Fibroblast of the conjunctiva (primary cell): ENCODE measurements at places on chromosomes 13 and 19.
A peak's percentile ranks its signal among the peaks of the same experiment; 100 is the strongest.

DNA sequence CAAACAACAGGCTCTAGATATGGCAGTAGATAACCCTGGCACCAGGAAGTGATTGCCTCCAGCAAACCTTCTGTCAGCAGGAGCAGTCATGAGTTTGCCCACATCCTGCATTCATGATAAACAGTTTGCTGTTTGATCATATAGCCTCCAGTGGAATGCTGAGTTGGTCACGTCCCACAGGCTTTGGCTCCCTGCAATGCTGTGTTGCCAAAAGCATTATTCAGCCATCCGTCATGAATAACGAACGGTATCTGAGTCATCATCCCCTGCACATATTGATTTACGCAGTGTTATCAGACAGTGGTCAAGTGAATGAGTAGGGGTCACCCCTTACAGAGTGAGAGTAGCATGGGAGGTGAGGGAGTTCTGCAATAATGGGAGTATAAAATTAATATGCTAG lies 21.9 kb upstream of the ZNF432 start:
- no peak for DNase-seq

DNA sequence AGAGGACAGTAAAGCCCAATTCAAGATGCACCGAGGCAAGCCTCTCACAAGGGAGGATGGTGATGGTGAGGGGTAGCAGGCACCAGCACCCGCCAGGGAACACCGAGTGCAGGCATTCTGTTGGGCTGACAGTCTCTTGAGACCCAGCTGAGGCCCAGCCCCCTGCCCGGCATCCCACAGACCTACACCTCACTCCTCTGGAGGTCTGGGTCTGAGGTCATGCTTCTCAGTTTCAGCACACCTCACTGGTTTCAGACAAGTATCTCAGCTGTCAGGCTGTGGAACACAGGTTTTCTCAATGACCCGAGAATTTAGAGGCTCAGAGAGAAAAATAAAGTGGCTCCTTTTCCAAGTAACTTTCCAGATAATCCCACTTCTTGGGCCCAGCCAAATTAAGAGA lies 27.7 kb upstream of the EPHX3 start:
- no peak for DNase-seq

GRCh38 chr19:15045506-15045905 lies 3.8 kb upstream of the CASP14 start:
- DNase-seq = no peak

DNA sequence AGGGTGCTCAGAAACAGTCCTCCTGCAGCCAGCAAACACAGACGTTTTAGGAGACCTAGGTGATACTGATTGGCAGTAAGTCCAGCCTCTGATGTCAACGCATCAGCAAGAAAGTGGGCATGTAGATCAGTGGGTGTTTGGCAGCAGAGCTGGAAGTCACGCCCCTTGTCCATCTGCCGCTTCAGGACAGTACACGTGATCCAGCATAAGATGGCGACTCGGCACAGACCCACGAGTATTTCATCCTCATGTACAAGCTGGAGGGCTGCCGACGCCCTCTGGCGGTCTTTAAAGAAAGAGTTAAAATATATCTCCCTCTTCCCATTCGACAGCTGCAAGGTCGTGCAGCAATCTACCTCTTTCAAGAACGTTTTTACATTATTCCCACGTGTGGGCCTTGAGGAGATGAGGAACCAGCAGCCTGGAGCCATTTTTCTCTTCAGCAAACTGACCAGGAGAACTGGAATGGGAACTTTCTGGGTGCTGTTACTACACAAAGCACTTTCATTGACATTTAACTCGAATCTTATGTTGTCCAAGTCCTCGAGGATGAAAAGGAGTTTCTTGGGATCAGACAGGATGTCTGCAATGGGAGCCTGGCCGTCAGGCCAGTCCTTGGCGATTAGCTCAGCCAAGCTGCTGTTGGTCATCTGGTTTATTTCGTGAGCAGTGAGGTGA lies 22.3 kb downstream of the NLRP11 start:
- peak; percentile 21 for DNase-seq

GRCh38 chr13:79519255-79519654 lies 38.3 kb downstream of the NDFIP2 start:
- DNase-seq = no peak

GRCh38 chr13:45732916-45733315 lies 30.8 kb downstream of the CBY2 start:
- DNase-seq = no peak

DNA sequence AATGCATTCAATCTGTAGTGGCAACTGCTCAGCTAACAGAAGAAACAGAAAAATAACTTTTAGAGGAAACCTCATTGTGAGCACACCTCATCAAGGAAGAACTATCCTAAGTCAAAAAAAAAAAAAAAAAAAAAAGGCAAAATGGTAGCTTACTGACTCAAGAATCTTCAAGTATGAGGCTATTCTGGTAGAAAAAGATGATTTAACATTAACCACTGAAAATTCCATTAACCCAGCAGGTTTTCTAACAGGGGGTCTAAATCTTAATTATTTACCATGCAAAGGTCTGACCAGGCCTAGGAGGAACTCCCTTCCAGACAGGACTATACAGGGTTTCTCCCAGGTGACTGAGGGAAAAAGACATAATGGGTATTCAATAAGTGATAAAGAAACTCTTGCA lies 28.4 kb upstream of the ZNF83 start:
- no peak for DNase-seq

- no peak for DNase-seq
Observed at GRCh38 chr13:41019578-41020347, 647 bp upstream of the ELF1 start.

GRCh38 chr13:66714795-66715194 lies 515.3 kb downstream of the PCDH9 start:
- no peak for DNase-seq

- DNase-seq = no peak
Observed at GRCh38 chr19:17716309-17716929, 2.9 kb upstream of the MAP1S start.

- DNase-seq = no peak
Observed at GRCh38 chr13:111661776-111662175, 341.3 kb downstream of the TEX29 start.

- no peak for DNase-seq
Observed at GRCh38 chr13:52454459-52454819, 839 bp upstream of the CKAP2 start.

DNA sequence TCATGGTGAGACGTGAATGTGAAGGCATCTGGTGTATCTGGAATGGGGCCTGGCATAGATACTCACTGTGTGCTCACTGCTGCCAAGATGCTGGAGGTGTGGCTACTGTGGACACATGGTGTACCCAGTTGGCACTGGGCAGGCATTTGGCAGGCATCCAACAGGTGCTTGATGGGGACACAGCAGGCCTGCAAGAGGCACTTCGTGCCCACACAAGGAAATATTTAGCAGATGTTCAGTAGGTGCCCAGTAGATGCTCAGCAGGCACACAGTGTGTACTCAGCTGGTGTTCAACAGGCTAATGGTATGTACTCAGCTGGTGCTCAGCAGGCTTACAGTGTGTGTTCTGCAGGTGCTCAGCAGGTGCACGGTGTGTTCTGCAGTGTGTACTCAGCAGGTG lies 14.2 kb downstream of the CRTC1 start:
- DNase-seq = no peak

GRCh38 chr13:109361562-109362289 lies 424.7 kb downstream of the IRS2 start:
- no peak for DNase-seq
